ENCODE measurements at places on chromosomes 1 and 21.

DNA sequence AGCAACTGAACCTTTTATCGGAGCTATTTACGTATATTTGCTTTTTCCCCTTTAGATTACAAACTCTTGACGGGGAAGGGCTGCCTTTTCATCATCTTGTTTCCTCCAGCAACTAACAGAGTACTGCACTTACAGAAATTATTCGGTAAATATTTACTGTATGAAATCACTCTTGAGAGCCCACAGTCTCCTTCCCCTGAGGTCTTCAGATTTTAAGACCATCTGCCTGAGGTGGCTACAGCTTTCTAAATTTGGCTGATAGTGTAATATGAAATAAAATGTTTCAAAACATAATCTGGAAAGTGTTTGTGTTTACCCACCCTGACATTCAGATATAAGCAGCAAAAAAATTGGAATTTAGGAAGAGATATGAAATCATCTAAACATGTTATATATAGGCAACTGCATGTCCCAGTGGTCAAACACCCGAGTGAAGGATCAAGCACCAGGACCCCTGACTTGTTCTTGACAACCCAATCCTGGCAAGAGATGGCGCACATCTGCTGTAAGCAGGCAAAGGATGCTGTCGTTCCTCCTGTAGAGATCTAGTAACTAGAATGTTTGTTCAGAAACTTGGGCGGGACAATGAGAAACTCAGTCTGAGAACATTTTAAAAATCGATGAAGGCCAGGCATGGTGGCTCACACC, 60.9 kb downstream of the SIPA1L2 start:
- DNase-seq: no peak

GRCh38 chr1:191592039-191592438, 566.2 kb upstream of the RGS18 start:
- DNase-seq: no peak

DNA sequence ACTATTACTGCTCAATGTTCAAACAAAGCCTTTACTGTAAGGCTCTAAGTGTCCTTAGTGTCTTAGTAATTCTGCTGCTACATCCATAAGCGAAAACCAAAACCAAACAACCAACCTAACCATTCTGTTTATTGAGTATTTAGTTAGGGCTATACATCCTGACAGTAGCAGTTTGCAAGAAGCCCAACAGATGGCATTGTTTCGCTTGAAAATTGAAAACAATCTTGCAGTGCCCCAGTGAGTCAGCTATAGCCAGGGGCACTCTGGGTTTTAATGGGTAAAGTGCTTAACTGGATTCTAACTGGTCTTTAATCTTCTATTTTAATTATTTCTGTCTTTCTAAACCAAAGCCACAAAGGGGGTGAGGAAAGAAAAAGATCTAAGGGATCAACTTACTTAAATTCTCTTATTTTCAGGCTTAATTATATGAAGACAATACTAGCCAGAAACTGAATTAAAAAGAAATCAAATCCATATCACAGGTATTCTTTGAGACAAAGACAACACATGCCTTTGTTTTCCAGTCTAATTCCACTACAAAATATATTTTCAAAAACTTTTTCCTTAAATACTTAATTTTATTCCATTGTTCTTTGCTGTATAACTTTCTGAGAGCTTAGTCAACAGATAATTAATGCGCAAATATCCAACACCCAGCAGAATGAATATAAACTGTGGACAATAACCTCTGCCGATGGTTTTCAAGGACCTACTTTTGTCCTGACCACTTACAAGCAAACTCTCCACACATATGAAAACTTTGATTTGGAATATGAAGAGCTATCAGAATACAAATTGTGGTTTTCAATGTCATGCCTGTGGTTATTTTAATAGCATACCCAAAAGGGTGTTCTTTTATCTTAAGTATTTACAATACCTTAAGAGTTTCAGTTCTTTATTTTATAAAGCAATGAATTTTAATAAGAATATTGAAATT, 15.2 kb downstream of the POGZ start:
- DNase-seq: peak; percentile 64

DNA sequence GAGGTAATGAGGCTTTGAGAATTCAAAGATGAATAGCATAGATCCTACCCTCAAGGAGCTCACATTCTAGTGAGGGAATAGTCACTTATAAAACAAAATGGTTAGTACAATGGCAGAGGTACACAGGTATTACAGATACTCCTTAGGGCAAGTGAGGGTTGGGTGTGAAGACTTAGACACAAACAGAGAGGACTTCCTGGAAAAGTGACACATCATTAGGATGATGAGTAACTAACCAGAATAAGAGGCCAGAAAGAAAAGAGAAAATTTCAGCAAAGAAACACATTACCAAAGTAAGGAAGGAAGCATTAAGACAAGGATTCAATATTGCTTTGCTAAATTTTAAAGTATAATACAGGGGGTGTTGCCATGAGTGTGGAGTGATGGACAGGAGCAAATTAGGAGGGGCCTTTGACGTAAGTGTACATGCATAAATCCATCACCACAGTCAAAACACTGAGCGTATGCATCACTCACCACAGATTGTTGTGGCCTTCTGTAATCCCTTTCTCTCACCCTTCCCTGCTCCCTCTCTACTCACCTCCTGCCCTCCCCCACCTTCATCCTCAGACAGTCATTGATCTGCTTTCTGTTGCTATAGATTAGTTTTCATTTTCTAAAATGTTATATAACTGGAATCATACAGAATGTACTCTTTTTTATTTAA, 7.9 kb downstream of the CD53 start:
- DNase-seq: no peak

DNA sequence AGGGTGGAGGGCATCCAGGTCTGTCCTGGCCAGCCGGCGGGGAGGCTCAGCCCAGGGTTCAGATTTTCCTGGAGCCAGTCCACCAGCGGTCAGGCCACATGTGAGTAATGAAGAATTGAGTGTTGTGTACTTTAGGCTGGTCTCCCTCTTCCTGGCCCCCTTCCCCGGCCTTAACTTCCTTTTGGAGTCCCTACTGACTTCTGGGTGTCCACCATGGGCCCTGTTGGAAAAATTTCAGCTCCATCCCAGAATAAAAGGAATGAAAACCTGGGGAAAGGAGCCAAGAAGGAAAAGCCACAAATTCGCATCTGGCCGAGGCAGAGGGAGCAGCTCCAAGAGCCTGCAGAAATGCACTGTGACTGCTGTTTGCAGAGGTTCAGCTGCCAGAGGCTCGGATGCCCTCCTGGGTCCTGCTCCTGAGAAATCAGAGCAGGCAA, 35.5 kb upstream of the HHAT start:
- DNase-seq: no peak

DNA sequence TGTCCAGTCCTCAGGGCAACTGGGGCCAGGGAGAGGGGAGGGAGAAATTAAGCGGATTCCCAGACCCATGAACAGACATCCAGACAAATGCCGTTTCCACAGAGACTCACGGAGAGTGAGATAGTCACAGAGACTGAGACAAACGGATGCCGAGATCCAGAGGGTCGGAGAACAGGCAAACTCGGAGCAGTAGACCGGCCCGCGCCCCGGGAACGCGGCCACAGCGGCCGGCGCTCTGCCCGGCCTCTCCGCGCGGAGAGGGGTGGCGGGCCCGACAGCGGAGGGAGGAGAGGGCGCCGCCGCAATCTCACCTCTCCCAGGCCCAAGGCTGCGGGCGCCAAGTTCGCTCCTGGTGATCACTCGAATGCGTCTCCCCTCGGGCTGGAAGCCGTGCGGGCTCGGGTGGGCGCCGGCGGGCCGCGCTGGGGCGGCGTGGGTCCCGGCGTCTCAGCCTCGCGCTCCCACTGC, 831 bp upstream of the FOXD2 start:
- DNase-seq: no peak
